Stomach (tissue), 19 donors: ENCODE measurements at places on chromosomes 12 and 14. TPM values are rescaled to one million over a fixed set of nuclear protein-coding genes. Genes with fewer than 3 reads are reported as not detected.

SERPINA4 gene
- polyA plus RNA-seq = 14.8 TPM

CIDEB gene
- 6.0 TPM for polyA plus RNA-seq

DNA sequence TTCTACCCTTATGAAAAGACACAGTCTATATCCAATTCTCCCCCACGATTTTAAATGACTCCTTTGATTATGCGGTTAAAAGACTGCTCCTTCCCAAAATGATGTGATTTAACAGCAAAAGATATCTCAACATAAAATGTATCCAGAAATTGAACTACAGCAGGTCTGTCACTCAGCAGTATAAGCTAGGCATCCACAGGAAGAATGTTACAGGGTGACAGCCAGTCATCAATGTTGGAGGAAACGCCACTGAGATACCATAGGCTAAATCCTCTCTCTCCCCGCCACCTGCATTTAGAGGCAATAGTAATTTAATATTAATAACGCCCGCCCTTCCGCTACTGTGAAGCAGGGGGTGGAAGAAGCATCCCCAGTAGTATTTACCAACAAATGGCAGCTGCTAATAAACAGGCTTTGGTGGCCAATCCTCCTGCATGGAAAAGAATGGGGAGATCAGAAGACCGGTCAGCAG, 613 bp downstream of the RECQL start:
- peak overlapping the region; percentile 95 for H3K4me3 ChIP-seq
- H3K27me3 ChIP-seq = no peaks in the 10 kb centered on the region
- H3K4me1 ChIP-seq = peaks cover 24% of the 10 kb centered on the region
- peak overlapping the region; percentile 92 for H3K27ac ChIP-seq
- DNase-seq = no peak

GRCh38 chr14:20671597-20672283, 12.6 kb upstream of the RNASE4 start:
- H3K4me3 ChIP-seq = no peak overlapping the region
- H3K27me3 ChIP-seq = peaks cover 10% of the 10 kb centered on the region

DNA sequence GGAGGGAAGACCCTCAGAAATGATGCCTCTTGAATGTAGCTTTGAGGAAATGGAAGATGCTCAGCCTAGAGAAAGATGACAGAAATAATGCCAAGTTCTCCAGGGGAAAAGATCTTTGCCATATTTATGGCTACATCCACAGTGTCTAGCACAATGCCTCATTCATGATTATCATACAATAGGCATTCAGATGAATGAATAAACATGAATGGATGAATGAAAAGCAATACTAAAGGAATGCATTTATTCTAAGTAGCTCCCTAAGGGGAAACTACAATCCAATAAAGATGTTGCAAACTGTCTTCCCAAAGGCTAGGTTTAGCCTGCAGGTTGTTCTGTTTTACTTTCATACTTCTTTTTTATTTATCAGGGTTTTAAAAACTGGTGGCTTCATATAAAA, 12.0 kb downstream of the TMTC1 start:
- no peaks in the 10 kb centered on the region for H3K4me1 ChIP-seq
- no peaks in the 10 kb centered on the region for H3K36me3 ChIP-seq
- no peak overlapping the region for H3K27ac ChIP-seq
- H3K27me3 ChIP-seq = no peaks in the 10 kb centered on the region
- H3K4me3 ChIP-seq = no peak overlapping the region

DNA sequence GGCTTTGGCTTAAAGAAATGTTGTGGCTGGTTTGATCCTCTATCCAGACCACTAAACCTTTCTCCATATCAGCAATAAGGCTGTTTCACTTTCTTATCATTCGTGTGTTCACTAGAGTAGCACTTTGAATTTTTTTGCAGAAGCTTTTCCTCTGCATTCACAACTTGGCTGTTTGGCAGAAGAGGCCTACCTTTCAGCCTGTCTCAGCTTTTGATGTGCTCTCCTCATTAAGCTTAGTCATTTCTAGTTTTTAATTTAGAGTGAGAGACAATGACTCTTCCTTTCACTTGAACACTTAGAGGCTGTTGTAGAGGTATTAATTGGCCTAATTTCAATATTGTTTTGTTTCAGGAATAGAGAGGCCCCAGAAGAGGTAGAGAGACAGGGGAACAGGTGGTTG, 13.8 kb downstream of the KCNMB4 start:
- no peak overlapping the region for H3K27ac ChIP-seq
- H3K36me3 ChIP-seq = no peaks in the 10 kb centered on the region
- H3K4me3 ChIP-seq = no peak overlapping the region
- H3K27me3 ChIP-seq = no peaks in the 10 kb centered on the region
- no peaks in the 10 kb centered on the region for H3K4me1 ChIP-seq
